ENCODE measurements at places on chromosomes 3 and 15. TPM values are rescaled to one million over a fixed set of nuclear protein-coding genes. Genes with fewer than 3 reads are reported as not detected.
A peak's percentile ranks its signal among the peaks of the same experiment; 100 is the strongest.

DNA sequence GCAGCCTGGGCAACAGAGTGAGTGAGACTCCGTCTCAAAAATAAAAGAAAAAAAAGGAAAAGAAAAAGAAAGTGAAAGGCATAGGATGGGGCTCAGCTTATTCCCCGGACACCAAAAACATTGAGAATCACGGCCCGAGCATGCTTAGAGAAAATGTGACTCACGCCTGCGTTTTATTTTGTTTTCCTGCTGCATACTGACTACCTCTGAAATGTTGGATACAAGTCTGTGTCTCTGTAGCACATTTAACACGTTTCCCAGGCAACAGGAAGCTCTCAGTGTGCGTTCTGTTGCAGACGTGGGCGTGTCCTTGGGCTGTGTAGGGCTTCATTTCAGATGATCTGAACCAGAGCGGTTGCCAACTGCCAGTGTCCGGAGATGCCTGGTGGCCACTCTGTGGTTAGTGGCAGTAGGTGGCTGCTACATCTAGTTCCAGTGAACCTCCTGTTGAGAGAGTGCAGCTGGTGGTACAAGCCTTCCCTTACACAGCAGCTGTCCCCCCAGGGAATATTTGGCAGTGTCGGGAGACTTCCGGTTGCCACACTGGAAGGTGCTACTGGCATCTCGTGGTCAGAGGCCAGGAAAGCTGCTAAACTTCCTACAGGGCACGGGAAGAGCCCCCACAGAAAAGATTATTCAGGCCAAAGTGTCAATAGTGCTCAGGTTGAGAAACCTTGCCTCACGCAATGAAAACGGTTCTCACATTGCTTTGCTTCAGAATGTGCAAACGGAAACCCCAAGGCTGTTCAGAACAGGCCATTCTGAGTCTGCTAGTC is 3.0 kb downstream of the SLC51A start:
- DNase-seq: peak; percentile 79

- no peak for DNase-seq
Observed at GRCh38 chr3:156611870-156612494, 57.1 kb upstream of the SSR3 start.

DNA sequence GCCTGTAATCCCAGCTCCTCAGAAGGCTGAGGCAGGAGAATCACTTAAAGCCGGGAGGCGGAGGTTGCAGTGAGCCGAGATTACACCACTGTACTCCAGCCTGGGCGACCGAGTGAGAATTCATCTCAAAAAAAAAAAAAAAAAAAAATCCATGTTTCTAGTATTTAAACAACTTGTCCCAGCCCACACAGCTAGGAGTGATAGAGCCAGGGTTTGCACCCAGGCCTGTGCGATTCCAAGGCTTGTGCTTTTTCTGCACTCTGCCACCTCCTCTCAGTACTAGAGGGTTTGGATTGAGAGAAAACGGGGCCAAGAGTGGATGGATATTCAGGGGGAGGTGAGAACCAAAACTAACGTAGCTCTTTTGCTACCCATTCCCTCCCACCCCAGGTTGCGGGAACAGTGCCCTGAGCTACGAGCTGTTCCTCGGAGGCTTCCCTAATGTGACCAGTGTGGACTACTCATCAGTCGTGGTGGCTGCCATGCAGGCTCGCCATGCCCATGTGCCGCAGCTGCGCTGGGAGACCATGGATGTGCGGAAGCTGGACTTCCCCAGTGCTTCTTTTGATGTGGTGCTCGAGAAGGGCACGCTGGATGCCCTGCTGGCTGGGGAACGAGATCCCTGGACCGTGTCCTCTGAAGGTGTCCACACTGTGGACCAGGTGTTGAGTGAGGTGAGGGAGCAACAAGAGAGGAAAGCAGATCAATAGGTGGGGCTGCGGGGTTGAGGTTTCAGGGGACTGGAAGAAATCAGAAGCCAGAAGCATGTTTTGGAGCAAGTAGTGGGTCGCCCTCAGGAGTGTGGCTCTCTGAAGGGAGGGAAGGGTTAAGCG is 4.1 kb downstream of the CAMK2N2 start:
- no peak for DNase-seq

- DNase-seq: no peak
Observed at GRCh38 chr3:136728918-136729317, 23.3 kb downstream of the STAG1 start.

DNA sequence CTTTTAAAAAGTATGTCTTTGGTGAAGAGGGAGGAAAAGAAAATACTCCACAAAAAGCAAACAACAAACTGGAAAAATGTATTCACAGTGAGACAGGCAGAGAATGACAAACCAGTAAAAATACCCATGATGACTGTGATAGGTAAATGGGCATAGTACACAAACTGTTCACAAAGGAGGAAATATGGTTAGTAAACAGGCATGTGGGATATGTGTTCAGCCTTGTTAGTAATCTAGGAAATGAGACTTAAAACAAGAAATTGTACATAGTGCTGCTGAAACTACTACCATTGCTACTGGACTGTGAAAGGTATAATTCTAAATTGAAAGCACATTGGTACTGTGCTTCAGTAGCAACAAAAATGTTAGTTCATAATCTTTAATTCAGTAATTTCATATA is 50.1 kb downstream of the UBE2E2 start:
- no peak for DNase-seq

DNA sequence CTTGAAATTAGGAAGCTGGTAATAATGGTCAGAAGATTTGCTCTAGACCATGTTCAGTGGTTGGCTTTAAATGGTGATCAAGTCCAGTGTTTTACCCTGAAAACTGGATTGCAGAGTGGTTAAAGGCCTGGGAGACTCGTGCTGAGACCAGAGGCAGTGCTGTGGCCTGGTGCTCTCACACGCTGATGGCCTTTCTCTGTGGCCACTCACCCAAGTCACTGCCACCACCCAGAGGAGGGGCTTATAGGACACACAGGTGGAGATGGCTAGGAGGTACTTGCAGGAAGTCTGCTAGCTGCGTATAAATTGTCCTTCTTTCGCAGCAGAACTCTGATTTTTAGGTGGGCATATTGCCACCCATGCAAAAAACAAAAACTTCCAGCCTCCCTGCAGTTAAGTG is 6.2 kb upstream of the EHD4 start:
- no peak for DNase-seq

GRCh38 chr3:50124052-50124799 is 30.9 kb upstream of the SEMA3F start:
- DNase-seq: no peak

DNA sequence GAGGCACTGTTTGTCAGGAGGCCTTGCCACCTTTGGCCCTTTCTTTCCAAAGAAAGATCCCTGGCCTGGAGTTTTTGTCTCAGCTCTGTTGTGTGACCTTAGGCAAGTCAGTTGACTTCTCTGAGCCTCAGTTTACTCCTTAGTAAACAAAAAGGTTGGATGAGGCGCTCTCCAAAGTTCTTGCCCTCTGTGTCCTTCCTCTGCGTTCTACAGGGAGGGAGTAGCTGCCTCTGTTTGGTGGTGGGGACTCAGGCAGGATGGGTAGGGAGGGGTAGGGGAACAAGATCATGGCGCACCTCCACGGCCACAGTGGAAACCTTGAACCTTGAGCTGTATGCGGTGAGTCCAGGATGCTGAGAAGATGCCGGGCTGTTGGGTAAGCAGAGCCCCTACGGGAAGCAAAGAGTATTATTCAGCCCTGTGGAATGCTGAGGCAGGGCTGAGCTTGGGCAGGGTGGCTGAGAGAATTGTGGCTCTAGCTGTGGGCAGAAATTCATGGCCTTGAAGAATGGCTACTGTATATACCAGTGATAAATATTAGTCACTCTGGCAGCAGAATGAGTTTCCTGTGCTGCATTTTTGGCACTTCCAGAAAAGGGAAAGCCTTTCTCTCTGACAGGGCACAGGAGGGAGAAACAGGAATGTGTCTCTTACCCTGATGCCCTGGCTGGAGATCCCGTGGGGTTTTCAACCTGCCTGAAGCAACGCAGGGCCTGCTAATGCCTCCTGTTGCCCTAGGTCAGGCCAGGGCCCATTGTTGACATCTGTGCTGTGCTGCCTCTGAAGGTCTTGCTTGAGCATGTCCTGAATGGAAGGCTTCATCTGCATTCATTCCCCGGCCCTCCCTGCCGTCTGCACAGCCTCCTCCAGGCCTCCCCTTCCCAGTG is 39.9 kb downstream of the SMAD3 start:
- DNase-seq: no peak

DNA sequence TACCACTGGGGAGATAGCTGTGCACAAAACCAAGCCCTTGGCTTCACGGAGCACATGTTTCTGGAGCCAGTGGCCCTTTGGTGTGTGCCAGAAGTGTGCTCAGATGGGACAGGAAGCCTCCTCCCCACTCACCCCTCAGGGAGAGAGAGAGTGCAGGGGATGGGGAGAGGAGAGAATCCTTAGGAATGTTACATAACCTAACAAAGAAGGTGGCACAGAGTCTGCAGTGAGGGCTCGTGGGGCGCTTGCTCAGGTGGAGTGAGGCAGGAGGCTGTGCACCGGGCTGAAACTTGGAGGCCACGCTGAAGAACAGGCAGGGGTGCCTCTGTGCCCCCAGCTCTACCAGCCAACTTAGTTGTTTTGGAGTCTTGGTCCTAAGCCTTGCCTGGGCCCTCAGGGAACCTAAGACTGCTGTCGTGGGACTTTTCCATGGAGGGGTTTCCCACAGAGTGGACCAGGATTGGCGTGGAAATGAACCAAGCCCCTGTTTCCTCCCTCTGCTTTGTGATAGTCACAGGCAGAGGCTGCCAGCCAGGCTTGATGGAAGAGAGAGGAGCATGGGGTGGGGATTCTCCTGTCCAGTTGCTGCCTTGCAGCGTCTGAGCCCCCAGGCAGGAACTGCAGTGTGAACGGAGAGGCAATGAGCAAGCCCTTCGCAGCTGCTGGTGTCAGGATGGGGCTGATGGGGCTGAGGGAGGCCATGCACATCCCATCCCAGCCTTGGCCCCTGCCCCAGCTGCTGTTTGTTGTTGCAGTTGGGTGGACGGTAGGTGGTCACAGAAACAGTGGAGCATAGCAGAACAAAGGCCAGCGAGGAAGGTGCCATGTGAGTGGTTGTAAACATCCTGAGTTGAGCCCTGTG is 32.7 kb downstream of the PDIA5 start:
- DNase-seq: no peak

DNA sequence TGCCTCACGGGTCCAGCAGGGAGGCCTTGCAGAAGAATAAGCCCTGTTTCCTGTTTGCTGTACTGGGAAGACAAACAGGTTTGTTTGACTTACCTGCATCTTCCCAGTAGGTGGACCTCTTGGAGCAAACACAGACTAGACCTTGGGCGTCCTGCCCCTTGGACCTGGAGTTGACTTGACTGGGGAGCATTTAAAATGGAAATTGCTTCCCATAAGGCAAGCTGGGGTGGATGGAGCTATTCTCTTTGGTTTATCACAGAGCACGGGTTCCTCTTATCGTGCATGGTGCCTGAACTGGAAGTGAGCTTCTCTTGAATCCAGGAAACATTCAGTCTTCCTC is 151.4 kb downstream of the RPLP1 start:
- no peak for DNase-seq

DNA sequence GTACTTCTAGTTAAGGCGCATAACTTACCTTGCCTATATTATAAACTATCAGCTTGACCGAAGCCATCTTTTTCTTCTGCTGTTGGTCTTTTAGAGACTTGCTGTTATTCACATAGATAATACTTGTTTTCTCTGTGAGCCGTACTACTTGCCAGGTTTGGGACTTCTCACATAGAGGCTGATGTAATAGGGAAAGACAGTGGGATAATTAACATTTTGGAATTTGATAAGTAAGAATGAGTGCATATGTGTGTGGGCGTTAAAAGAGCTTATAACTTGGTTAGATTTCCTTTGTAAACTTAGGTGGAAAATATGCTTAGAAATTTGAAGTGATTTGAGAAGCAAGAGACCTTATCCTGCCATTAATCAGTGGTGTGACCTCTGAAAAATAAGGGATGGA is 47.8 kb downstream of the FNDC3B start:
- no peak for DNase-seq

Gene GALNT15
- total RNA-seq: not detected

Gene CHST13
- total RNA-seq: not detected

Gene APOD
- total RNA-seq: not detected
